Effector CD8-positive, alpha-beta T cell (primary cell): ENCODE measurements at places on chromosomes 11 and 22.

DNA sequence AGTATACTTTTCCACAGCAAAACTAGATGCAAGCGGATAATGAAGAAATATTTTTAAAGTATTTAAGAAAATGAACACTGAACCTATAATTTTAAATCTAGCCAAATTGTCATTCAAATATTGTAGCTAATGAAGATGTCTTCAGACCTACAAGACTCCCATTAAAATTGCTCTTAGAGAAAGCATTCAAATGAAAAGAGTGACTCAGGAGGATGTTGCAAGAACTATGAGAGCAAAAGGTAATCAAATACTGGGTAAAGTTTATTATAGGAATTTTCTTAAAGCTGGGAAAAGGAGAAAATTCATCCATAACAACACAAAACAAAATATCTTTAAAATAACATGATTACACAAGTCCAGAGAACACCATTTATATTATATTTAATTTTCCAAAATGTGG, 5.4 kb upstream of the POU2AF1 start:
- DNase-seq, result no peak

DNA sequence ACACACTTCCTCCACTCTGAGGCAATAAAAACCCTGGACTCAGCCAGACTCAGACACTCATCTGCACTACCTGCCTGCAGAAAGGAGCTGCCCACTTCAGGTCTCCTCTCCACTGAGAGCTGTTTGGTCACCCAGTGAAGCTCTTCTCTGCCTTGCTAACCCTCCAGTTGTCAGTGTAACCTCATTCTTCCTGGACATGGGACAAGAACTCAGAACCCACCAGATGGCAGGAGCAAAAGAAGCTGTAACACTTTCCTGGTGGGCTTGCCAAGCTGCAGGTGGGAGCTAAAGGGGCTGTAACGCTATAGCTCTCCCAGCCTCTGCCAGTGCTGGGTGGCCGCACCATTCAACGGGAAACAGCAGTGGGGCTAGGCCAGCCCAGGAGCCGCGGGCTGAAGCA, 89.7 kb downstream of the CCDC73 start:
- DNase-seq, result no peak

GRCh38 chr11:2178906-2179494, 7.4 kb upstream of the TH start:
- DNase-seq, result no peak

- DNase-seq, result no peak
Observed at GRCh38 chr22:43921370-43921769, 2.2 kb upstream of the PNPLA3 start.

DNA sequence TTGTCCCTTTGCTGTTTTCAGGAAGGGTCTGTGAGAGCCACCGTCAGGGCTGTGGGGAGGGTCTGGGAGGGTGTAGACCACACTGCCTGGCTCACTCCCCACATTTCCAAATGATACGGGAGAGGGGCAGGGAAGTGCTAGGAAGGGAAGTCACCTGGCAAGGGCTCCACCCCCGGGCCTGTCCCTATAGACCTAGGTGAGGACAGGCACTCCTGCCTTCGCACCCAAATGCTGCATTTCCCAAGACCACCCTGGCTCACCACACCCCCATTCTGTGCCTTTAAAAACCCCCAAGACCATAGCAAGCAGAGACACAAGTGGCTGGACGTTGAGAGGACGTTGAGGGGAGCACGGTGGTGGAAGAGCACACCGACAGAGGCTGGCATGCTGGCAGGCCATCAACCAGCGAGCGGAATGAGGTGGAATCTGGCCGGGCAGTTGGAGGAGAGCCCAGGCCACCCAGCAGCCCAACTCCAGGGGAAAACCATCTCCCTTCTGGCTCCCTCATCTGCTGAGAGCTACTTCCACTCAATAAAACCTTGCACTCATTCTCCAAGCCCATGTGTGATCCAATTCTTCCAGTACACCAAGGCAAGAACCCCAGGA, 45.7 kb downstream of the GNB1L start:
- DNase-seq, result no peak
